BJ (cell line): ENCODE measurements at places on chromosomes 7 and 10.
A peak's percentile ranks its signal among the peaks of the same experiment; 100 is the strongest.

DNA sequence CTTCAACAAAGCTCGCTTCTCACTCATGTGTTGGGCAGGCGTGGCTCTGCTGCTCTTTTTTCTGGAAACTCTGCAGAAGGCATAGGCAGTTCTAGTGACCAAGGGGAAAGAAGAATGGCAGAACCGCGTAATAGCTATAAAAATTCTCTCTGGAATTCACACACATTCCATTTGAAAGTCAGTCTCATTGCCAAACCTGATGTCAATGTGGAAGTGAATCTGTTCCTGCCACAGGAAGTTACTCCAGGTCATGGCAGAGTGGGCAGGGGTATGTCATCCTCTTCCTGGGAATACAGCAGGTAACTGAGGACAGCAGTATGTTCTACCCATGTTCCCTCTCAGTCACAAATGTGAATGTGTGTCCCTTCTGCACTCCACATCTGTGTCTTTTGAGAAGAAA lies 8.2 kb upstream of the PAXIP1 start:
- no peak for DNase-seq

- DNase-seq: no peak
Observed at GRCh38 chr7:150784120-150784736, 15.9 kb downstream of the TMEM176B start.

GRCh38 chr10:74867351-74867750 lies 41.0 kb downstream of the KAT6B start:
- no peak for DNase-seq

DNA sequence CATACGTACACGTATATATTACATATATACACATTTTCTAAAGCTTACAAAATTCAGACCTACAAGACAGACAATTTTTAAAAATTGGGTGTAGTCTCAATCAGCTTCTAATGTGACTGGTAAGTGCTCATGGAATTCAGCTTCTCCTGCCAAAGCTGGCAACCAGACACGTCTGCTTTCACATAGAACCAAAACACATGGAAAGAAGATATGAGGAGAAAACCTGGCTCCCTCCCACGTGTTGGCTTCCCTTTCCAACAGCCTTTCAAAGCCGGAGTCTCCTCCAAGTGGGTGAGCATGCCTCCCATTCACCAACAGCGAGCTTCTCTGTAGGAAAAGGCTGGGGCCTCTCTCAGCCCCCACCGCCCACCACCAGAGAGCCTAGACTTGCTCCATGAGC lies 33.4 kb downstream of the CDCA7L start:
- peak; percentile 71 for DNase-seq

GRCh38 chr10:43082087-43082486 lies 5.2 kb downstream of the RET start:
- DNase-seq: no peak

GRCh38 chr10:43931308-43931930 lies 282.7 kb upstream of the ZNF32 start:
- peak; percentile 79 for DNase-seq

GRCh38 chr10:5551531-5552375 lies 27.0 kb downstream of the CALML3 start:
- no peak for DNase-seq

GRCh38 chr7:116167177-116167576 lies 43.2 kb upstream of the TES start:
- DNase-seq: no peak

GRCh38 chr10:80173466-80173865 lies 31.9 kb downstream of the ANXA11 start:
- no peak for DNase-seq

DNA sequence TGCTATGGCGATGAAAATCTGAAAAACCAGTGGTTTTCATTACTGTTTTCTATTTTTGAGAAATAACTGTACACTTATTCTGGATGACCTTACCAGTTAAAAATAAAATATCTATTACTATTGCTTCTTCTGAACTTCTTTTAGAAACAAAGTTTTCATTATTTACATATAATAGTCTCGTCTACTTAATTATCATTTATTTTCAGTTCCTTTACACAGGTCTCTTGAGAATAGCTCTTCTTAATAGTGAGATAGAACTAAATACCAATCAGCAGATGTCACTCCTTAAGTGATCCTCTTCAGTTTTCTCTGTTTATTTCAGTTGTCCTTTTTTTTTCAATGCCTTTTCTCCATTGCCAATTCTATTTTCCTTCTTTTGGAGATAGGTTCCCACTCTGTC lies 4.3 kb upstream of the GLCCI1 start:
- no peak for DNase-seq

DNA sequence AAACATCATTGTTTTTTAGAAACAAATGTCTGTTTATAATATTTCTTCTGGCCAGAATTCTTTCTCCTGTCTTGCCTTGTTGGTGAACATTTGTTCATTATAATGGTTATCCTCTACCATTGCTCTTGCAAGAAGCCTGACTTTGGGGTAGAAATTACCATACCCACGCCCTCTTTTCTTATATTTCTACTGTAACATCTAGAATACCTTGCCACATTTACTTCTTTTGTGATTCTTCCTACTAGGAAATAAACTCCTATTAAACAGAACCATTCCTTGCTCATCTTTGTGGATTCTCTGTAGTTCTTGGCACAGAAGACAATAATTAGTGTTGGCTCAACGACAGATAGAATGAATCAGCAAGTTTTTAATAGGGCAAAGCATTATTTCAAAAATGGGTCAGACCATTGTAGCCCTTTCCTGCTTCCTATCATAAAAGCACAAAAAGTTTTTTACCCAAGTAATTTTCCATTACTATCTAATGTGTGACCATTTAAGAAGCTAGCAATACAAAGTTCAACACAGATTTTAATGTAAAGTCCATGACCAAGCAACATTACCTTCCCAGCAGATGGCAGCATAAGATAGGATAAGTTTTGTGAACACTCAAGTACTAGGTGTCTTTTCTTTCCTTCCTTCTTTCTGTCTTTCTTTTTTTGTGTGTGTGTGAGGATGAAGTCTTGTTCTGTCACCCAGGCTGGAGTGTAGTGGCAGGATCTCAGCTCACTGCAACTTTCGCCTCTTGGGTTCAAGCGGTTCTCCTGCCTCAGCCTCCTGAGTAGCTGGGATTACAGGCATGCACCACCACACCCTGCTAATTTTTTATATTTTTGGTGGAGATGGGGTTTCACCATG lies 270.4 kb downstream of the HGF start:
- peak; percentile 60 for DNase-seq

GRCh38 chr7:123645516-123645915 lies 10.2 kb upstream of the LMOD2 start:
- DNase-seq: no peak

DNA sequence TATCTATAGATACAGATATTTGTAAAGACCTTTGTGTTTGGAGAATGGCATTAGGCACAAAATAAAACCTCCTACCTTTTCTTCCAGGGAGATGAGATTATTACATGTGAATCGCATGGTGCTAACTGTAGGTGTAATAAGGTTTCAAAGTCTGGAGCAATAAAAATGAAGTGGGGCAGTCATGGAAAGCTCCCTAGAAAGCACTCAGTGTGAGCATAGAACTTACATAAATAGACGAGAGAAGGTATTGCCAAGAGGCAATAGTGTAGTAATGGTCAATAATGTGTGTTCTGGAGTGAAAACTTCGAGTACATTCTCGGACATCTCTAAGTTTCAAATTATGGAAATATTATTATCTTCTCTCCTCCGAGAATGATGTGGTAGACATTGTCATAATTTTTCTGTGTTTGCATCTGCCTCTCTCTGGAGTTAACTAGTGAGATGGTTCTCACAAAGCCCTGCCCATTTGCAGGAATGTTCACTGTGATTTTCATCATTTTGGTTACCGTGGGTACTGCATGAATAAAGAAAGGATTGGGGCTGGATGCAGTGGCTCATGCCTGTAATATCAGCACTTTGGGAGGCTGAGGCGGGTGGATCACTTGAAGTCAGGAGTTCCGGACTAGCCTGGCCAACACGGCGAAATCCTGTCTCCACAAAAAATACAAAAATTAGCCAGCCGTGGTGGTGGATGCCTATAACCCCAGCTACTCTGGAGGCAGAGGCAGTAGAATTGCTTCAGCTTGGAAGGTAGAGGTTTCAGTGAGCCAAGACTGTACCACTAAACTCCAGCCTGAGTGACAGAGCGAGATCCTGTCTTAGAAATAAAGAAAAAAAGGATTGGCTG lies 10.6 kb downstream of the VIM start:
- no peak for DNase-seq

DNA sequence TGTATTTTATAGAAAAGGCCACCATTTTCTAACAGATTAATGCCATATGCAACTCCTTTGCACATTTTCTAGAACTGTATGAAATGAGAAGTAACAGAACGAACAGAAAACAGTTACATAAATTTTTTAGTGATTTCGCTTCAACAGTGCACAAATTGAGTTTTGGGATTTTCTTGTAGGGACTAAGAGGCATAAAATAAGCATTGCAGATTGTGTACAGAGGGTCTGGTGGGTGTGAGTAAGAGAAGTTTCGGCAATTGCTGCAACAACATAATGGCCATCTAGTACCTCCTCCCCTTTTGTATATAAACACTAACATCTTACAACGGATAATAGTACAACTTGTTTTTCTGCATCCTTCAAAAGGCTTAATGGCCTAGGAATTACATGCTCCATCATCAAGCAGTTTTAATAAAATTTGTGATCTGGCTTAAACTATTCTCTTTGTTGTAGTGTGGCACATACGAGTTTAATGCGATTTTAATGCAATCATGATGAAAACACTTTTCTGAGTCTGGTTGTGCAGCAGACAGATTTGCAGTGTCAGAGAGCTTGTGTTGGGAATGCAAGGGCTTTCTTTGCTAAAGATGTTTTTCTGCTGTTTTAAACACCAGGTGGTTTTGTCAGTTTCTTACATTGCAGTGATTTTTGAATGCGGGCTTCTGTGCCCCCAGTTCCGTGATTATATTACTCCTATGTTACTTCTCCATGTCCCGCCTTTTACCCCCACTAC lies 2.9 kb downstream of the GLCCI1 start:
- no peak for DNase-seq

- no peak for DNase-seq
Observed at GRCh38 chr7:18357691-18358090, 137.9 kb upstream of the HDAC9 start.

DNA sequence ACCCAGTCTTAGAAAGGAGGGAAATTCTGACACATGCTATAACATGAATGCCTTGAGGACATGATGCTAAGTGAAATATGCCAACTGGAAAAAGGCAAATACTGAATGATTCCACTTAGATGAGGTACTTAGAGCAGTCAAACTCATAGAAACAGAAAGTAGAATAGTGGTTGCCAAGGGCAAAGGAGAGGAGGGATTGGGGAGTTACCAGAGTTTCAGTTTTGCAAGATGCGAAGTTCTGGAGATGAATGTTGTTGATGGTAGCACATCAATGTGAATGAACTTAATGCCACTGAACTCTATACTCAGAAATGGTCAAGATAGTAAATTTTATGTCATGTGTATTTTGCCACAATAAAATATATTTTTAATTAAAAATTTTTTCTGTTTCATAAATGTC lies 38.9 kb downstream of the DRGX start:
- no peak for DNase-seq

DNA sequence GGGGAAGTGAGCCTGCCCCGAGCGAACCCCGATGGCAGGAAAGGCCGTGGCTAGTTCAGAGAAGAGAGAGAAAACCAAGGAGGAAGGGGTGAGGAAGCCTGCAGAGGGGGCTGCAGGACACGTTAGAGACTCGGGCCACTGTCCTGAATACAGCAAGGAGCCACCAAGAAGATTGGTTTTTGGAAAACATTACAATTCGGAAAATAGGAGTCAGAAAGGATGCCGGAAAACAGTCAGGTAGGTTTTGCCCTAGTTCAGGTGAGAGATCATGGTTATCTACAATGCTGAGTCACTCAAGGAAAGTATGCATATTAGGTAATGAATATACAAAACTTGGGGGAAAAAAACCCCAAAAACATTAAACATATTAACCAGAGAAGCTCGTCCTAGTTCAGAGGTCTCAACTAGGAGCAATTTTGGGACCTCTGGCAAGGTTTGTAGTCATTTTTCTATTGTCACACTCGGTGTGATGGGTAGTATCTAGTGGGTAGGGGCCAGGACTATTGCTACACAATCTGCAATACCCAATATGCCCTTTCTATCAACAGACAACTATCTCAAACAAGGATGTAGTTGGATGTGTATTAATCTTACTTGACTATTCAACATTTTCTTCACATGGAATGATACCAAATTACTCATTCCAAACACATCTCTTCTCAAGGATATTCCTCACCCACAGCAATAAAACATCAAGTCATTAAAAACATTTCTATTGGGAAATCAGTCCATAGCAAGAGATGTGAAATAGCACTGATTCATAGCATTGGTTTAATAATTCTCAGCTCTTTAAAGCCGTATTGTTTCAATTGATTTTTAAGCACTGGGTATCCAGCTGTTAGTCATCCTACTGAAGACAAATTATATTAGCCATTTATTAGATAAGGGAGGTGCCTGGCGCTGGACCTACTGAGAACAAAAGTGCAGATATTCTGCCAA lies 74.4 kb upstream of the RSU1 start:
- DNase-seq: peak; percentile 88

DNA sequence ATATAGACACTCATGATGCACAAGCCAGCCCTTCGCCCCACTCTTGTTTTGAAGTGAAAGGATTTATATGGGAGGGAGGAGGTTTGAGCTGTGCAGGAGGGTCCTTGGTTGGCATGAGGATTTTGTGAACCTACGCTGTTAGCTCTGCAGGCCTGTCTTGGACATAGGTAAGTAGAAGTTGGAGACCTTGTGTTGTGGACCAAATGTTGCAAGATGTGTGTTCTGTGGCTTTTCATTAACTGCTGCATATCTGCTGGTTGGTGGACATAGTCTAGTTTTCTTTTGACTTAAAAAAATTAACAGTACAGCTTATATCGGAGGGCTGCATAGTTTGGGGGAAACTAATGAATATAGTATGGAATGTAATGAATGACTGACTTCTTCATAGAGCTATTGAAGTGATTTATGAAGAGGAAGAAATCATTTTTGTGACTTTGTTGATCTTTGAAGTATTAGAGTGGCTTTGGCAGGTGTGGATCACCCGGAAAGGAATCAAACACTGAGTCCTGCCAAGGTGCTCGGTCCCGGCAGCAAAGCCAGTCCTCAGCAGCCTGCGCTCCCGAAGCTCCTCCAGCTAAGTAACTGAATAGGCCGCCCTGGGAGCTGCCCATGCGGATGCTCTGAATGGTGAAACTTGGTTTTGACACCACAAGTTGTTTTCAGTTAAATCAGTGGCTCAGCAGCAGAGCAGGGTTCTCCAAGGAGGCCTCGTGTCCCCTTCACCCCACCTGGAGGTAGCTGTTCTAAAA lies 3.2 kb downstream of the MGMT start:
- no peak for DNase-seq

DNA sequence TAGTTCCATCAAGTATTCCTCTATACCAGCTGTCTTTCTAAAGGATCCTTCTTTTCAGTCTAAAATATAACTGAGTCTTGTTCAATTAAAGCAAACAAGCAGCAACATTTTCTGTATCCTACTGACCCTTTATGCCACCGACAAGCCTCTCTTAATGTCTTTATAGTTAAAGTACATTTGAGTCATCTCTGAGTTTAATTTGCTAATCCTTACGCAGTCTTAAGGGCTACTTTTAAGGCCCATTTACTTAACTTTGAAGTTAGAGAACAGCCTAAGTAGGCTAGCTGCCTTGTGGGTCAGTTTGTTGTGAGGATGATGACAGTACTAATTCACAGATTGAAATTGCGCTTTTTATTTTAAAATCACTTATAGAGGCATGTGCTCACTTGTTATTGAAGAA lies 265.5 kb upstream of the FERD3L start:
- no peak for DNase-seq
